ENCODE measurements at places on chromosomes 3 and 15.

DNA sequence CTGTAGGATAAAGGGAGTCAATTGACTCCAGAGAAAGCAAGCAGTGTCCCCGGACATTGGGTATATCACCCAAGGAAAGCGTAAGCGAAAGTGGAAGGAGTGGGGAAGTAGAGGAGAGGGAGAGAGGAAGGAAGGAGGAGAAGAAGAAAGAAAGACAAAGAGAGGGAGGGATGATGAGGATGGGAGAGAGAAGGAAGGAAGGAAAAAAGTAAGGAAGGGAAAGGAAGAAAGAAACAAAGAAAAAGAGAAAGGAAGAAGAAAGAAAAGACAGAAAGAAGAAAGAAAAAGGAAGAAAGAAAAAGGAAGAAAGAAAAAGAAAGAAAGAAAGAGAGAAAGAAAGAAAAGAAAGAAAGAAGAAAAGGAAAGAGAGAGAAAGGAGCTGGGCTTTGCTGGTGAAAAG is 839 bp downstream of the DNASE1L3 start:
- DNase-seq: no peak

DNA sequence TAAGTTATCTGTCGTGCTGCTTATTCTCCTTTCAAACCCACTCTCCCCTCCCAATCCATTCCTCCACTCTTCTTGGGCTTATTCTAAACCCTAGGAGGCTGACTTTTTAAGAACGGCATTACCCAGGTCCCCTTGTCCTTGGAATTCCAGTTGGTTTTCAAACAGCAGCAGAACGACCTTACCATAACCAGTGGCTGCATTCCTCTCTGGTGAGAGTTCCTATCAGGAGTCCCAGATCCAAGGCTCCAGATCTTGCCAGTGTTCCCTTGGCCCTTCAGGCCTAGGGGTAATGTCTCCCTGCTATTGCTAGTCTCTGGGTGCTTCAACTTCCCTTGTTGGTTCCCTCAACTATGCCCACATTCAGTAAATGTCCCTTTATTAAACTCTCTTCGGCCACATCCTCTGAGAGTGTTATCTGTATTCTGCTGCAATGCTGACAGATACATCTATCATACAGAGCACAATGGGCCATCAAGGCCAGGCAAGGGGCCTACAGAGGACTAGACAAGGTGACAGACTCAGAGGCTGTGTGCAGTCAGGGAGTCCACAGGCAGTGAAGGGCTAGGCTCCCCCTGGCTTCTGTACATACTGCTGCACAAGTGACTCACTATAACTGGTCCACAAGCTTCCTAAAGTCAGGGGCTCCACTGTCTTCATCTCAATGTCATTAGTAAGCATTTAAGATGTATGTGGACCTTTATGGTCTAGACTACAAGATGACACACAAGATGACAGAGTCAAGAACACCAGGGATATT is 10.1 kb downstream of the LYSMD2 start:
- DNase-seq: no peak

DNA sequence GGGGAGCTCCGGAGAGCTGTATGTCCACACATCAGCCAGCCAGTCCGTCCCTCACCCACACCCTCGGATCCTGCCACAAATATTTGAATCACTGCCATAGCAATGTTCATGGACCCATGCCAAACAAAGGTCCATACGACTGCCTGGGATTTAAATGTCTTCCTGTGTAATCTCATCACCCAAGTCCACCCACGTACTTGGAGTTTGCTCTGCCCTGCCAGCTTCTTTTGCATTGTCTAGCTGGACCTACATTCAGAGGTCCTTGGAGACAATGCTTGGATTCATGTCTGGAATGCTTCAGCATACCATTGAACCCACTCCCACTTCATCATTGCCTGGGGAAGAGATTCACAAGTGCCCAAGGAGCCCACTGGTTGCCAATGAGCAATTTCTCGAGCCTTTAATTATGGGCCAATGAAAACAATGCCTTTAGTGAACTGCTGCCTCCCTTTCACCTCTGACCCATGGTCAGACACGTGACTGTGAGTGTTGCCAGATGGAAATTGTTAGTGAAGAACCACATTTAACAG is 90.4 kb upstream of the PHLDB2 start:
- DNase-seq: no peak

GRCh38 chr3:87694678-87695077 is 364.1 kb downstream of the CGGBP1 start:
- no peak for DNase-seq

DNA sequence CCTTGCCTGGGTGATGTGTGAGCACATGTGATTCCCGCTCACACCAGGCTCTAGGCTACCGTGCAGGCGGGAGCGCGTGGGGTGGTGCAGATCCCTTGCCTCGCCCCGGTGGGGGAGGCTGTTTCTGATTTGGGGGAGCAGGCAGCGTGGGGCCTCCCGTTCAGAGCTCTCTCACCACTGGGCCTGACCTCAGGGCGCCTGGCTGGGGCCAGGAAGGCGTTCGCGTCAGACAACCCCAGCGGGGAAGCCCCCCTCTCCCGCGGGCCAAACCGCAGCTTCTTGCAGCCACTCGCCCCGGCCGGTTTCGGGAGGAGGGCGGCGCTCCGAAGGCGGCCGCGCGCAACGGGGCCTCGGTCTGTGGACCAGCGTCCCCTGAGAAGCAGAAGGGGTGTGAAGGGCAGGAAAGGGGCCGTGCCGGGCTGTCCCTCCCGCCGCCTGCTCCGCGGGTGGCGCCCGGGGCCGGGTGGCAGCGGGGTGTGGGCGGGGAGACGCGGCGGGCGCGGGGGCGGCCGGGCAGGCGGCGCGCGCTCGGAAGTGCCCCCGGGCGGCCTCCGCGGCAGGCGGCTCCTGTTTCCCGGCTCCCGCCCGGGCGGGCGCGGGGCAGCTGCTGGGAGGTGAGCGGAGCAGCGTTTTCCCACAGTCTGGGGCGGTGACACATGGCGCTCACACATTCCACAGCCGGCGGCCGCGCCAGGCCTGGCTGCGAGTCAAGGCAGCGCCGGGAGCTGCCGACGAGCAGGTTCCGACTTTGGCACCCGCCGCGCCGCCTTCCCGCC is 65.1 kb upstream of the HES1 start:
- peak; percentile 60 for DNase-seq

- DNase-seq: no peak
These were observed 548.2 kb downstream of the FOXP1 start for GRCh38 chr3:71035314-71035713.

- DNase-seq: no peak
These were observed 110.5 kb upstream of the PTPRG start for GRCh38 chr3:61450866-61451265.

DNA sequence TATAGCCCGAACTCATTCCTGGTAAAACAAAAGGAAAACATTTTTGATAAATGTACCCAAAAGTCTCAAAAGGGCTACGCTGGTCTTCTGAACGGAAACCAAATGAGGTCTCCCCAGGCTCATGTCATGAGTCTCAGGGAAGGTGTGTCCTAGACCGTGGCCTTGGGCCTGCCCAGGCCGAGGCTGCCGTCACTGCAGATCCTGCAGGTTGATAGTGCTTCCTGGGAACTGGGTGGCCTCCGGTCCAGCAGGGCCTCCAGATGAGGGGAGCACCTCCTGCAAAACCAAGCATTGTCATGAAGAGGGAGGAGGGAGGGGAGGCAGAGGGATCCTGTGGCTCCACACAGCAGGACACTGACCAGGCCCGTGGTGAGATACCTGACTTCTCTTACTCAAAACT is 37.5 kb downstream of the ZXDC start:
- no peak for DNase-seq

DNA sequence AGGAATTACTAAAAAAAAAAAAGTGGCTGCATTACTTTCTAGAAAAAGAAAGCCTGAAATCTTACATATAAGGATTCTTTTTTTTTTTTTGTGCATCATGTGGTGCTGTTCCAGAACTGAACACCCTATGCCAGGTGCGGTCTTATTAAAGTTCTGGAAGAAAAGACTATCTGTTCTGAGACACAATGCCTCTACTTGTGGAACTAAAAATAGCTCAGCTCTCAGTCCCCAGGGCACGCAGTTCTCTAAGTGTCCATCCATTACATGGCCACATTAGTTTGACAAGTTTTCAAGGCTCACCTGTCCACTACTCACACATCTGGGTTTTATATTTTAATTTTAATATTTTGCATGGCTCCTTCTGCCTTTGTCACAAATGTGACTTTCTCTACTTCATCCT is 126.6 kb upstream of the ADAMTS9 start:
- no peak for DNase-seq

All from D721Med (cell line).